ENCODE measurements at places on chromosomes 5 and 9.

- no peak for DNase-seq
Observed at GRCh38 chr9:88178641-88179040, 40.4 kb upstream of the SPATA31C2 start.

- DNase-seq, result no peak
Observed at GRCh38 chr5:147101659-147102369, 133.0 kb upstream of the STK32A start.

DNA sequence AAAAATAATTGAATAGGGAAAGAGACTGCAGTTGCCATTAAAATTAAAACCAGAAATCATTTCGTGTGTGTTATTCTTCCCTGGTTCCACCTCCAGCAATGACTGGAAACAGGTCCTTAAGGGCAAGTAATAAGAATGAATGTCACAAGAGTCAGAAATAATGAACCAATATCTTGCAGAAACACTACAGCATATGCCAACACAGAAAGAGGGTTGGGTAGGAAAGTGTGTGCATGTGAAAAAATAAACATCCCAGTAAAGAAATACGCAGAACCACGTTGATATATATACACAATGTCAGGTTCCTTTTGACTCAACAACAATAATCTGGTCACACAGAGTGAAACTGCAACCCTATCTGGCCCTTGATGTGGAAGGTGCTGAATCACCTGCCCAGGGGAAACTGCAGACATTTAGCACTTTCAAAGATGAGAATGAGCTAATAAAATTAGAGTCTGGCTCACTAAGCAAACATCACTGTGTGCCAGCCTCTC, 15.0 kb downstream of the HMHB1 start:
- DNase-seq, result no peak

DNA sequence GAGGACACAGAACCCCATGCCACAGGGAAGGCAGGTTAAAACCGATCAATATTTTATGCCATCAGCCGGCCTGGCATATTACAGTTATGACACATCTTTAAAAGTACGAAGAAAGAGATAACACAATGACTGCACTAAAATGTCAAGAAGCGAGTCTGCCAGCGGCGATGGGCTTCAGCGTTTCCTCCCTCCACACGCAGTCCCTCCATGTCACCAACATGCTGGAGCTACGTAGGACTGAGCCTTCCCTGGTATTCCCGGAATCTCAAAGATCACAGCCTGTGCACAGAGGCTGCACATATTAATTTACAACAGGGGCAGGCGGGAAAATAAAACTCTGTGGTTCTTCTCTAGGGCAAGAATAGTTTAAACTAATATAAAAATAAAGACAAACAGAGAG, 257.7 kb downstream of the IRX1 start:
- DNase-seq, result no peak

- no peak for DNase-seq
Observed at GRCh38 chr9:128470560-128470959, 14.8 kb downstream of the ODF2 start.

- DNase-seq, result no peak
Observed at GRCh38 chr5:41218929-41219657, 5.8 kb upstream of the C6 start.

All from left kidney (tissue), 8 donors.